T-helper 1 cell (primary cell): ENCODE measurements at places on chromosomes 5 and 9.

DNA sequence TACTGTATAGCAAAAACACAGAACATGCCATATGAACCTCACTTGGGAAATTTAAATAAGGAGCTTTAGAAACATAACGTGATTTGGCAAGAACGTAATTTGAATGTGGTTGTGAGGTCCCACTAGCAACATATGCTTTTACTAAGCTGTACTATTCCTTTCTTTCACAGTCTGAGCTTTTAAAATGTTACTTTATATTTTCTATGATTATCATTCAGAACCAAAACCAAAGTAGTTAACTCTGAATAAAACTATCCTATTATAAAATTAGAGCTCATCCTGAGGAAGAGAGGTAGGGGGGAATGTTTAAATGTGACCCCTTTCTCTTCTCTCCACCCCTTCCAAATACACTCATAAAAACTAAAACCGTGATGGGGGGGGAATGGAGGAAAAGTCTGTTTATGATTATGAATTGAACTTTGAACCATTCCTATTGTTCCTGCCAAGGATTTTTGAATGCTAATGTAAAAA, 435.7 kb downstream of the NFIB start:
- DNase-seq: no peak

GRCh38 chr9:69324549-69325401, at the start of gene ENTREP1:
Gene ENTREP1 (plus strand): TSS chr9:69325215. CDS start chr9:69325310, 95 bp downstream.
- DNase-seq: no peak

- no peak for DNase-seq
Observed at GRCh38 chr5:124810396-124811006, 64.1 kb upstream of the ZNF608 start.

DNA sequence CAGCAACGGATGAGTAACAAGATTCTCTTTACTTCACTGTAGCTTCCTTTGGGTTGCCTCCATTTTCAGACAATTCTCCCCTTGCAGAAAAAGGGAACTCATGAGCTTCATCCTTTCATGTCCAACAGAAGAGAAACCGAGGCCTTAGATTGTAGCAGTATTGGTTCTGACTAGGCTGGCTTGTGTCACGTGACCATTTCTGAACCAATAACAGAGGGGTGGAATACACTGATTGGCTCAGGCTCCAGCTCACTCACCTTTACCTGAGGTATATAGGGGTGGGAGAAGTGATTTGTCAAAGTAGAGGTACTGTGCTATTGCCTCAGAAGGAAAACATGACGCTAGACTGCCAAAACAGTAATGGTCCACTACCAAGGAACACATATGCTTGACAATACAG, 343.7 kb downstream of the KIAA0825 start:
- DNase-seq: no peak

GRCh38 chr9:31519424-31519823, 865.0 kb upstream of the ACO1 start:
- no peak for DNase-seq

- DNase-seq: no peak
Observed at GRCh38 chr5:94263068-94263467, 355.3 kb downstream of the KIAA0825 start.

GRCh38 chr9:21576331-21577189, 94.4 kb upstream of the IFNE start:
- no peak for DNase-seq

DNA sequence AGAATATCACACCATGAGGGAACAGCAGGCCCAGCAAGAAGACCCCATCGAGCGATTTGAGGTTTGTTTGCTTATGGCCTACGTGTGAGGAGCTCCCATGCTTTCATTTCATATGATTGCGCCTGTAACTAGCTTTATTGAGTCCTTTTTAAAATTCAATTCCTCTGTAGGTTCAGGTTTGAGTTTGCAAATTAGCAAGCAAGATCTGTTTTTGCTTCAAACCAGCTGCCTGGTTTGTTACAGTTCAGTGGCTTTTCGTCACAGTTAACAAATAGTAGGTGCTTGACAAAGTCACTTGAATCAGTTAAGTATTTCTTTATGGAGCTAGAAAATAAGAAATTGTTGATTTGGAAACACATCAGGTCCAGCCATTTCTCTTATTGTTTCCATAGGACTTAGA, 56.3 kb downstream of the GPR21 start:
- no peak for DNase-seq

DNA sequence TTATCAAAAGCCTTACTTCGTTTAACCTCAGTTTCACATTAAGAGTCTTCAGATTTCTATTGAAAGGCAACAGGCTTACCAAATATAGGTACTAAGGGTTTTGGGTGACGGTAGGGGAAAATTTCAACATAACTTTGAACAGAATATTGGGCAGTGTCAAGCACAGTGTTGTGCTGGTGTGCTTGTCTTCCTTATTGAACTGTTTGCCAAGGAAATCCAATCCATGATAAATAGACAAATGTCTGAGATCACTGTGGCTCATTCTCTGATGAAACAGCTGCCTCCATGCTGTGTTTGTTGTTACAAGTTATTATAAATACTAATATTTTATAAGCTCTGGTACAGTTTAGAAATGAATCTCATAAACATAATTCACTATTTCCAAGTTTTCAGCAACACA, 730.1 kb downstream of the NR2F1-AS1 start:
- no peak for DNase-seq

GRCh38 chr9:91017245-91017644, 215.6 kb downstream of the SYK start:
- DNase-seq: no peak

DNA sequence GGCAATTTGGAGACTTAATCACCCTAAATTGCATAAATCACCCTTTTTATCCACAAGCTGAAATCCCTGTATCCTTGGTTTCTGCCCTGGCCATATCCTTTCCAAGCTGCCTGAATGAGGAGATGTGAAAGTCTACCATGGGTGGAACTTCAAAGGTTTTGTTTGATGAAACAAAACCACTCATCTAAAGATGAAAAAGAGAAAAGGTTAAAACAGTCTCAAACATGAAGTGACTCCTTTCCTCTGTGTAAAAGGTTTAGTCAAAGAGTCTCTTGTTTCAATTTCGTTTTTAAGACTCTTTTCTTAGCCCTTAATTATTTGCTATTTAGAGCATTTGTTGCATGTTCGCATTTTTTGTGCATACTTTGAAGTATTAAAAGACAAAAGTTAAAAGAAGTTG, 11.2 kb downstream of the SLC45A2 start:
- no peak for DNase-seq

DNA sequence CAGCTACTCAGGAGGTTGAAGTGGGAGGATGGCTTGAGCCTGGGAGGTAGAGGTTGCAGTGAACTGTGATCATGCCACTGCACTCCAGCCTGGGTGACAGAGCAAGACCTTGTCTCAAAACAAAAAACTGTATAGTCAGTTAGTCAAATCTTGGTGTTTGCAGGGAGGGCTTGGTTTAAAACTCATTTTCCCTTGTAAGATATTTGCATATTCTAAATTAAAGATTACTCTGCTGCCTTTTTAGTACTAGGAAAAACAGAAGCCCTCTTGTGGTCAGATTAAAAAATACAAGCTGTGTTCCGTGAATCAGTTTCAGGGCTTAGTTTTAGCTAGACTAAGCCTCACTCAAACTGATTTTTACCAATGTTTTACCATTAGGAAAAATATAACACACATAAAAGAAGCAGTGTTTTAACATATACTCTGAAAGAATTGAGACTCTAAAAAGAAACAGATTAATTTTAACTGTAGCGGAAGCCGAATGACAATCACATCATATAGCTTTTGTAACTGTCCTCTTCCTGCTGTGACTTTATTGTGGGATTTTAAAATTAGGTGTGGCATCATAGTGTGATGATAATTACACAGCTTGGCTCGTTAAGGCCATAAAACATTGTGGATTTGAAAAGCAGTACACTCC, 84.9 kb upstream of the BASP1 start:
- DNase-seq: no peak
